CD4-positive, alpha-beta memory T cell (primary cell): ENCODE measurements at places on chromosomes 12 and 14.

- DNase-seq: no peak
Measured at GRCh38 chr12:56104815-56105608, 653 bp downstream of the PA2G4 start.

- no peak for DNase-seq
Measured at GRCh38 chr14:91354979-91355685, 62.5 kb downstream of the CCDC88C start.

DNA sequence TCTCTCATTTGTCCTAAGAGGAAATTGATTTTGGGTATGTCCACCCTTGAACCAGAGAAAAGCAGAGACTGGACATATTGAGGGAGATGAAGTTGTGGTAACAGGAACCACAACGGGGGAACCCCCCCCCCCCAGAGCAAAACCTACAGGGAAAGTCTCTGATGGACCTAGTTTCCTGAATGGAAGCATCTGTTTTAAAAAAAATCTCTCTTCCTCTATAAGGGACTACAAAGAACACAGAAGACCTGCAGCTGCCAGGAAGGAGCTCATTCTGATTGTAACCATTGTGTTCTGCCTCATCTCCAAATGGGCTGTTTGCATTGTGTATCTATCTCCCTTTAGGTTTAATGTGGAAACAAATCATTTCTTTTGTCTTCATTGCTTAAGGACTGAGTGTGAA lies 13.4 kb downstream of the C1S start:
- no peak for DNase-seq

GRCh38 chr14:92426237-92426636 lies 87.3 kb upstream of the RIN3 start:
- DNase-seq: no peak

GRCh38 chr12:110763583-110763982 lies 20.9 kb upstream of the PPP1CC start:
- DNase-seq: no peak

DNA sequence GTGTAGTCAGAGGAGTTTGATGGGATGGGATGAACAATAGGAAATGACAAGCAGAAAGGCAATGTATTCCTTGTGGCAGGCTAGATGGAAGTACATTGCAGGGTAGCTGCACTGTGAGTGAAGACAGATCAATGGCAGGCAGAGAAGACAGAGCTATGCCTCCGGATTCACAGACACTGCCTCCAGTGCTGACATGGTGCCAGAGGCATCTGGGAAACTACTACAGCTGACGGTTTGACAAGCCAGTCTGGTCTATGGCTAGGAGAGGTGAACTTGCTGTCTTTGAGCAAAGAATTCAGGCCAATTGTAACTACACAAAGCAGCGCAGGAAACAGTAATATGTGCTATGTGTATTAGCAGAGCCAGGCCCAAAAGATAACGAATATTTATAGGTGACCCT lies 193.5 kb downstream of the DIO2 start:
- no peak for DNase-seq

- DNase-seq: no peak
Measured at GRCh38 chr14:30482276-30482675, 76.7 kb upstream of the G2E3 start.

DNA sequence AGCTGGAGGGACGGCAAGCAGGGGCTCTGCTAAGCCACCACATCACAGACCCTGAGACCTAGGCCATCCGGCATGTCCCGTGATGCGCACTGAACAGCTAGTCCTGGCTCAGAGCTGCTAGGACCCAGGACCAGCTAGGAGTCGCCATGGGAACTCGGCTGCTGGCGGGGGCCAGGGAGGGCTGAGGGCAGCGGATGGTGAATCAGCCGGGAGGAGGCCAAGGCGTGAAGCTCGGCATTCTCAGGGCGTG lies 5.1 kb downstream of the AHNAK2 start:
- no peak for DNase-seq

DNA sequence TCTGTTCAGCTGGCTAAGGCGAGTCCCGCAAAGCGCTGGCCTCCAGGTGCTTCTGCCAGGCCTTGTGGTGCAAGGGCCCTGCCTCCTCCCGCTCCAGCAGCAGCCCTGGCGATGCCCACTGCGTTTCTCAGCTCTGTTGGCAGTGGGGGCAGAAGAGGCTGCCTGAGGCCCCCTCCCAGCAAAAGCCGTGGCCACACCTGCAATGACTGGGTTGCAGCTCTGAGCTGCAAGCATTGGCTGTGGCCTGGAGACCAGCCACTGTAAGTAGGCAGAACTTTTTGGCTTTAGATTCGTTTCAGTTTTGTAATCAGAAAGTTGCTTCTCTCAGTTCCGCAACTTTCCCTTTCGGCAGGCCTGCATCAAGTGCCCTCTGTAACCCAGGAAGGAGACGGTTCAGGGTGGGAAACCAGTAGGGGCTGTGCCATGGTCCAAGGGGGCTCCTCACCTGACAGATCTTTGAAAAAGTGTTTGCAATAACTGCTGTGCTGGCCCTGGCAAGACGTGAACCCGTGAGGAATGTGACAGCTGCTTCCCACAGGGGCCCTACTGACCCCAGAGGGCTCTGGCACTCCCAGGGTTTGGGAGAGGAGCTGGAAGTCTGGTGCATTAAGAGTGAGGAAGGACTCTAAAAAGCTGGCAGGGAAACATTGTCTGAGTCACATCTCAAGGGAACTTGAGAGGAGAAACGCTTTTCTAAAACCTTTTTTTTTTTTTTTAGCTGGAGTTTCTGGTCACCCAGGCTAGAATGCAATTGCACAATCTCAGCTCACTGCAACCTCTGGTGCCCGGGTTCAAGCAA lies 54.5 kb upstream of the MAX start:
- DNase-seq: no peak
